ENCODE measurements at places on chromosomes 2 and 18.
A peak's percentile ranks its signal among the peaks of the same experiment; 100 is the strongest.

DNA sequence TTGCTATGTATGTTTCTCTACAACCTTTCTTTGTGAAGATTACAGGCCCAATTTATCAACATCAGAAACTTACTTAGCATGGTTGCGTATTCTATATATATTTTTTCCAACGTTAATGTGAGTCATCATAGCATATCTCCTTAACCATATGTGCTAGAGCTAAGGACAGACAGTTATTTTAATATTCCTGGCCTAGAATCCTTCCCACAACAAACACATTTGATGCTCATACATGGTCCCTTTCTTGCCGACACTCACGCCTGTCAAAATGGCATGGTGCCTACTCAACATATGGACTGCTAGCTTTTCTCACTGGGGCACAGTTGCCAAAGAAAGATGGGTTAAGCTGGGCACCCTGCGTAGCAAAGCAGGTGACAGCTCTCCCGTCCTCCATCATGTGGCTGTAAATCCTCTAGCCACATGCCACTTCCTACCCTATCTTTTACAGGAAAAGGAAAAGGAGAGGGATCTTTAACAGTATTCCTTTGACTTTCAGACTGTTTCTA is 75.2 kb upstream of the GALNT5 start:
- no peak for DNase-seq

DNA sequence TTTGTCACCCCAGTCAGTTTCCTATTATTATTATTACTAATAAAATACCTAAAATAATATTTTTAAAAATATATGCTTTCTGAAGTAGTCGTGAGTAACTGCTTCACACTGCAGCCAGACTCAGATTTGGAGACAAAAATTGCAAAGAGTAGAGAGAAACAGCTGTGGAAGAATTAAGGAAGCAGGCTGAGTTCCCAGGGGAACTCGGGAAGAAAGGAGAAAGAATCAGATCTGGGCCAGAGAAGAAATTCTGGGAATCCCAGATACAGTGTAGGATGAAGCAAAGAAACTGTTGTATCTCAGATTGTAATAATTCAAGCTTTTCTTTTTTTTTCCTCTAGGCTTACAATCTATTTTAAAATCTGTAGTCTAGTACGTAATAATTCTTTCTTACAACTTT is 182.3 kb downstream of the FTCDNL1 start:
- DNase-seq = no peak

DNA sequence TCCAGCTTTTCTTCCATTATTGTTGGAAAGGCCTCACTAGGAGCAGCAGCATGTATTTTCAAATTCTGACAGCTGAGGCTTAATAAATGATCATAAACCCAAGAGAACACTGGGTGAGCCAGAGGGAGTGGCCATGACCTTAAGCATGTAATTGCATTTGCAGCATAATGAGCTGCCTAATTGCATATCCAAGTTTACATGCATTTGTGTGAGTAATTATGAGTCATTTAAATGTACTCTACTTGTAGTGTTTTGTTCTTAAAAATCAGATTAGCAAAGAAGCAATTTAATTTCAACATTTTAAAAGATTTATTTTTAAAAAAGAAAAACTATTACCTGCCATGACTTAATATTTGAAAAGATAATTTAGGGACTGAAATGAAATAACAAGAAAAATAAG is 74.8 kb downstream of the NOL10 start:
- DNase-seq = no peak

GRCh38 chr2:18435426-18436037 is 124.9 kb downstream of the RDH14 start:
- no peak for DNase-seq

- no peak for DNase-seq
These were observed 60.2 kb downstream of the PDE1A start for GRCh38 chr2:182366628-182367027.

DNA sequence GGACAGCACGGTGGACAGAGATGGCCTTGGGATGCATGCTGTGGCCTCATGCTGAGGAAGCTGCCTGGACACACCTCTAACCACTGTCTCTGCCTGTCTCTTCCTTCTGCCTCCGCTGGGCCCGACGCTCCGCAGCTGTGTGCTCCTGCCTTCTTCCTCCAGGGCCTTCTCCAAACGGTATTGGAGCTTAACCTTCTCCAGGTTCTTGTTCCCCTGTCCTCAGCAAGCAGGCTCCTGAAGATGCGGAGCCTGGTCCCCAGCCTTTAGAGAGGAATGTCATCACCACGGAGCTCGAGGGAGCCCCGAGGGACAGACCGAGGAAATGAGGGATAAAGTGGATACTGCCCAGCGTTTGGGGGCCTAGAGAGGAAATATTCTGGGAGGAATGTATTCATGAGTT is 155.1 kb downstream of the DYSF start:
- DNase-seq = no peak

- DNase-seq = no peak
These were observed 95.5 kb downstream of the PTGR3 start for GRCh38 chr18:75113455-75113854.

DNA sequence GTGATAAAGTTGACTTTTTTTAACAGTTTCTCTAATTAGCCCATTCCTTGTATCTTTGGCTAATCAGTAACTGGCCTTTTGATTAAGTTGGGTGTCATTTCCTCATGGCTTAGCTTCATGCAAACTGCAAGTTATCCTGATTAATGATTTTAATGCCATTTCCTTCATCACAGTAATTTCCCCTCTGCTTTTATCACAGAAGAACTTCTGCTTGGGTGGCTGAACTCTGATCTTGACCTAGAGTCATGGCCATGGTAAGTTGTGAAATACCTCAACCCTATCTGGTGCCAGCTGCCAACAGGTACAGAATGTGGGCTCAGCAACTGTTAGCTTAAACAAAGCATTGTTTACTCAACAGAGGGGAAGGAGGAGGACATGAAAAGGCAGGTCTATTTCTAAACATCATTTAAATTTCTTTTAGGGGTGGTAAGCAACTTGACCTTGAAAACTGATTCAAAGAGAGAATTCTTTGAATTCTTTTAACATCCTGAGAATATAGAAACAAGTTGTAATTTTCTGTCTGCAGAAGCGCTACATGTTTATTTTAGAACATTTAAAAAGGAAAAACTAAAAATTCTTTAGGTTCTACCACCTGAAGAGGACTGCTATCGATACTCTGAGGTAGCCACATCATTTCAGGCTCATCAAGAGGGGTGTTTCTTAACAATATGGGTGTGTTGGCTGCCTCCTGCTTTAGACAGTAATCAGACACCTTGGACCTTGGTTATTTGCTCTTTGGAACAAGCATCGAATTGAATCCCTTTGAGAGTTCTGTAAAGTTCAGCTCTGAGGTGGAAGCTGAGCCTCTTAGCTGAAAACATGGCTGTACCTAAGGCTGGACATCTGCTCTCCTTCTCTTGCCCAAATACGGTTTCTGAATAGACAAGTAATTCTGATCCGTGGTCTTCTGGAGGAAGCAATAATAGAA is 39.7 kb downstream of the ANXA4 start:
- no peak for DNase-seq

DNA sequence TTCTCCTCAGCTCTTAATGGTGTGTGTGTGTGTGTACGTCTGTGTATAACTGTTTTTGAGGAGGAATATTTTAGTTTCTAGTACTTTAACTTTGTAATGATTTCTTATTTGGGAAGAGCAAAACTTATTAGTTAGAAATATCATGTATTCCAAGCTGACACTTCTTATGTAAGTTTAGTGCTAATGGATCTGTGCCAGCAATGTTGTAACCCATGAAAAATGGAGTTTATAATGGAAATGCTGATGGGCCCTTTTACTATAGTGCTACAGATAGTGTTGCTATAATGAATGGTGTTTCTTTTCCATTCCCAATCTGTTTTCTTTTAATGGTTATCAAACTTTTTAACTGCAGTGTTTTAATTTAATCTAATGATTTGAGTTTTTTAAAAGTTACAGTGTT is 49.8 kb upstream of the OTX1 start:
- no peak for DNase-seq

DNA sequence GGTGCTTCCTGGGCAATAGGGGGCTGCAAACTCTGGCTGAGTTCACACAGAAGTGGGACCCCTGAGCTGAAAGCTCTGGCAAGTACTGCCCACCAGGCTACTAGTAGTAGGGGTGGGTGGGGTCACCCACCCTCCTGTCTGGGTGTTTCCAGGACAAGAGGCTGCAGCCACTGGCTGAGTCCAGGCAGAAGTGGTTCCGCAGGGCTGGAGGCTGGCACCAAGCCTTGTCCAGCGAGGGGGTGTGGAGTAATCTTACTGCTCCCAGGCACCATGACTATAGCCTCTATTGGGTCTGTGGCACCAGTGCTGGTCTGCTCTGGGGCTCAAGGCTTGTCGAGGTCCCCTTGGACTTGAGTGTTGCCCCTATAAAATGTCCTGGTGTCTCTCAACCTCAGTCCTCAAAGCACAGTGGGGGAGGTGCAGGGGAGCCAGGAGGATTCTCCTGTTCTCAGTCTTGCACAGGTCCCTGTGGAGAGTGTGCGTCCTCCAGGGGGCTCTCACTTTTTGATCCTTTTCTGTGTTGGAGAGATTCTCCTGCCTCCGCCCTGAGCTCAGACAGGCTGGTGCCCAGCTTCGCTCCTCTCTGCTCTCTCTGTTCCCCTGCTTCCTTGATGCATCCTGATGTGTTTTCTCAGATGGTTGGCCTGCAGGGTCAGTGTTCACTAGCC is 48.1 kb downstream of the NUP35 start:
- no peak for DNase-seq

DNA sequence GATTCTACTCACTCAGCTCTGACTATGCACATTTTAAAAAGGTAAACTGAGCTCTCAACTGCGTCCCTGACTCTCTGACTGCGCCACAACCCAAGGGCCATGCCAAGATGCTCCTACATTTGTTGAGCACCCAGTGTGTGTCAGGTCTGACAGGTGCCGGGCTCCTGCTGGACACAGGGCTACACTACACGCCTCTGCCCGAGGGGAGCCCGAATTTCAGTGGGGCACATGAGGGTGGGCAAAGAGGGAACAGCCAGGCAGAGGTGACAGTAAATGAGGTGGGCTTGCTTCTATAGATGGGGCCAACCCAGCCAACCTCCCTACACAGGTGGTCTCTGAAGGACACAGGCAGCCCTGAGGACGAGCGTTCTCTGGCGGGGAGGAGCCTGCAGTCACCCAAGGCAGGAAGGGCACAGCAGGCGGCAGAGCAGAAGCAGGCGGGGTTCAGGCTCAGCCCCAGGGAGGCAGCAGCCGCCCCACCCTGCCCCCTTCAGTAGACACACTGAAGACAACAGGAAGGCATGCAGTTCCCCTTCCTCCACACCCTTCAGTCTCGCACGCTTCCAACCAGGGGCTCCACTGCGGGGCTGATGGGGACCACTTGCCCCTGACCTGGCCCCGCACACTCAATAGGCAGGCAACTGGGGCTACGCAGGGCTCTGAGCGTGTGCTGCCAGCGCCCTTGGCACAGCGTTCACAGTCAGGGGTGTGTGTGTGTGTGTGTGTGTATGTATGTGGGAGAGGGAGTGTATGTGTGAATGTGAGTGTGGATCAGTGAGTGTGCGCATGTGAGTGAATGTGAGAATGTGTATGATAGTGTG is 98.4 kb downstream of the UXS1 start:
- peak; percentile 21 for DNase-seq

- no peak for DNase-seq
These were observed 12.4 kb downstream of the LRRFIP1 start for GRCh38 chr2:237639836-237640220.

DNA sequence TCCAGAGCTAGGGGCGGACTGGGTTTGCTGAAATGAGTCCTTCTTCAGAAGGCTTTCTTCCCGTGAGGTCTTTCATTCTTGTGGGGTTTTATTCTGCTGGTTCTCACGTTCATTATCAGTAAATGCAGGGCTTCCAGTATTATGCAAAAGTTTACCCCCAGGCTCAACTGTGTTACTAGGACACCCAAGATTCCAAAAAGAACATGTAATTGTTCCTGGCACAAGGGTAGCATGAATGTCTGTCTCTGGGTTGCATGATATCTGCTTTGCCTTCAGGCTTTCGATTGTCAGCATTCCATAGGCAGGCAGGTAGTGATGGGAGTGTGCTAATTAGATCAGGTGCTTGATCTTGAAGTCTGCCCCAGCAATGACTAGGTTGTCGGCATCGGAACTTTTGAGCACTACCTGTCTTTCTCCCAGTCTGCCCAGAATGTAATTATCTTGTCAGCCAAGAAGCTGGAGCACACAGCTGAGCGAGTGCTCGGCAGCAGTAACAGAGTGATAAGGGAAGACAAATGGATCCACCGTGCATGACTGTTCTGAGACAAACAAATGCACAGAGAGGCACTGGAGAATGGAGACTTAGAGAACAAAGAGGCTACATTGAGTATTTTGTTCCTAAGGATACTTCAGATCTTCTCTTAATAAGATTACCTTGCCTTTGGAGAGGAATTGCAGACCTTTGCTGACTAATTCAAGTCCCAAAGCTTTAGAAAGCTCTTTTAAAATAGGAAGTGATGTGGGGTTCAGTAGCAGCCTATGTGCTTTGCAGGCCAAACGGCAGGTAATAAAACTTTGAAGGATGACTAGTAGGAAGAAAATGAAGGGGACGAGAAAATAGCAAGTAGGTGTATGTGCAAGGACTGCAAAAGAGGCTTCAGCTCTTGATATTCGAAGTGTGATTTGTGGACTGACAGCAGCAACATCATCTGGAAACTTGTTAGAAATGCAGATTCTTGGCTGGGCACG is 41.9 kb downstream of the ITGB6 start:
- DNase-seq = no peak

GRCh38 chr2:168841445-168841844 is 39.0 kb downstream of the NOSTRIN start:
- no peak for DNase-seq

DNA sequence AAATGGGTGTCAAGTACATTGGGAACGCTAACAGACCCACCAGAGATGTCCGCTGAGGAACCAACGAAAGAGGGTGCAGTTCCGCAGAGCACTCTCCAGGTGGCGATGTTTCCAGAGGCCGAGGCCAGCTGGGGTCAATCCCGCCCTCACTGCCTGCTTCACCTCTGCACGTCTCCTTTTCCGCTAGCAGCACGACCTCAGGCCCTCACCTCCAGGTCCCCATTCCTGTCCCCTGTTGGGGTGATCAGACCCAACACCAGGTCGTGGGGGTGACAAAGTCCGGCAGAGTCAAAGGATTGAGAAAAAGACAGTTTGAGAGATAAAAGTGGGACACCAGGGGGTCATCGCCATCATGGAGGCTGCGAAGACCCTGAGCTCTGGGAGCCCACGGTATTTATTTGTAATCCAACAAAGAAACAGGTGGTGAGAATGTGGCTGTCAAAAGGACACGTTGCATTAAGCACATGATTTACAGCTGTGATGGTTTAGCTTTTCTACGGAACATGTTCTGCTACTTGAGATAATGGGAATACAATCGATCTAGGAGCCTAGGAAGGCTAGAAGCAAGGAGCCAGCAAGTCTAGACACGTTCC is 27.3 kb downstream of the ZAP70 start:
- DNase-seq = no peak

DNA sequence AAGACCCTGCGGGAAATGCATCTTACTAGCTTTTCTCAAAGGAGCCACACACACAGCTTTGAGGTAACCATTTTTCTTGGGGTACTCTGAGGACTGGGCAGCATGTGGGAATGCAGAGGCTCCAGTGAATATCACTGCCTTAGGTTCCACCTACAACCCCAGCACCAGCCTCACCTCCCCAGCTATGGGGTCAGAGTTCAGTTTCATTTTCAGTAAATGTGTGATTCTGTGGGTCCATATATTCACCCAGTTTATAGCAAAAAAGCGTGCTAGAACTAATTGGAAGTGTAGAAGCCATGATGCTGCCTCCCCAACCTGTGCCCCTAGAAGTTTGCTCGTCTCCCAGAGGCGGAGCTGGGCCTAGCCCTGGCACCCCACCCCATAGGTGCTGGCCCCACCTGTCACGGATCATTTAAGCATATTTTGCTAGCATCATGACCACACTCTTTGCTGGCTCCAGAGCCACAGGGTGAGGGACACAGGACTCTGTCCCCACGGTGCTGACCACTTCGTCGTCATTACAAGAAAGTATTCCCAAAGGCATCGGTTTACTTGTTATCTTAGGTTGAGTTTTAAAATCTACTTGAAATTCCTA is 57.7 kb downstream of the SH3RF3 start:
- DNase-seq = no peak
